ENCODE measurements at places on chromosomes 2 and 18.

DNA sequence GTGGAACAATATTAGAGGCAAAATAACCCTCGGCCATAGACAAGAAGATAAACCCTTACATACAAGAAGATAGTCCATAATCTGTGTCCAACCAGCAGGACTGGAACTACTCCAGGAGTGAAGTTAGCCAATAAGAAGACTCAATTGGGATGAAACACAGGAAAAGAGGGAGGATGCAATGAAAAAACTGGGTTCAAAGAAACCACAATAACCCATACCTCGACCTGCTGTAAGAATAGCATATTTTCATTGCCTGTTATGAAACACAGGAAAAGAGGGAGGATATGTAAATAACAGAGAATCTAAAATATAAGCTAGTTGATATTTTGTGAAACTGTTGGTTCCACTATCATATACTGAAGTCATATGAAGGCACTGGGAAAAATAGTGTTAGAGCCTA, 87.1 kb upstream of the CSRNP3 start:
- no peak for DNase-seq

- DNase-seq = no peak
Measured at GRCh38 chr2:70888923-70889715, 46.6 kb upstream of the ATP6V1B1 start.

- DNase-seq = no peak
Measured at GRCh38 chr2:20382965-20383810, 32.5 kb upstream of the PUM2 start.

DNA sequence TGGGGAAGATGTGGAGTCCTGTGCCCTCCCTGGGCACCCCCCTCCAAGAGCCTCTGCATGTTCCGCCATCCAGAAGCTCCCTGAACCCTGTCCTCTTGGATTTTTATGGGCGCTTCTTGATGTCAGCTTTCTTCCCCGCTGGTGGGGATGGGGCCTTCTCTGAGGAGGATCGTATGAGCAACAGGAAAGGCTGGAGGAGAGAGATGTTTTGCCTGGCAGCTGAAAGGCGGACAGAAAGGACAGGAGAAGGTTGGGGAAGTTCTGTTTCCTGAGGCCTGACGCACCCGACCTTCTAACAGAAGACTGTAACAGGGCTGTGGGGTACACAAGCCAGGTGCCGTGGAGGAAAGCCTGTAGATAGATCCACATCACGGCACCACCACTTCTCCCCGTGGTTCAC, 238.8 kb downstream of the LDLRAD4 start:
- no peak for DNase-seq

DNA sequence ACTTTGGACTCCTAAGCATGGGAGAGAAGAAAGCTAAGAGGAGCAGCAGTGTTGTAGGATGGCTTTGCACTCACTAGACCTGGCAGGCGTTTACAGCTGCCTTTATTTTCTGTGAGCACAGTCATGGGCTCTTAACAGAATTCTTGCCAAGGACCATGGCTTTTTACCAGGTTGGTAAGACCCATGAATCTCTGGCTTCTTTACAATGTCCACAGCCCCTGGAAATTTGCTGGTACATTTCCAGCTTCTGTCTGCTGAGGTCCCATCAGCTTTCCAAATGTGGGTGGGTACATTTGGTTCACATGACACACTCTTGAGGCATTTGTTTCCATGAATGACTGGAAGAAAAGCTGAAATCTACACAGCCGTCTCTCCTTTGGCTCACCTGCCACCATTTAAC, 162.7 kb downstream of the PPP1R1C start:
- no peak for DNase-seq

- DNase-seq = no peak
Measured at GRCh38 chr2:13919981-13920382, 712.5 kb upstream of the LRATD1 start.

- DNase-seq = peak; percentile 82
Measured at GRCh38 chr18:44679056-44679913, 1.4 kb upstream of the SETBP1 start.

DNA sequence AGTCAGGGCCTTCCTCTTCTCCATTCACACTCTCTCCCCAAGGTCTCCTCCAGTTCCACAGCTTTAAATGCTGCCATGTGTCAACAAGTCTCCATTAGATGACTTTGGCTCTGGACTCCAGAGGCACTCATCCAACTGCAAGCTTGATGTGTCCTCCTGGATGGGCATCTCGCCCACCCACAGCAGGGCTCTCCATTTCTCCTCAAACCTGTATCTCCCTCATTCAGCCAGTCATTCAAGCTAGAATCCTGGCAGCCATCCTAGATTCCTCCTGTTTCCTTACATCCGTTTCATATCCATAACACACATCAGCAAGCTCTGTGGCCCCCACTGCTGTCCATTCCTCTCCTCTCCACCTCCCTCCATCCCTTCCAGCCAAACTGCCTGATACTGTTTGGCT, 88.4 kb upstream of the AFF3 start:
- no peak for DNase-seq

- DNase-seq = no peak
Measured at GRCh38 chr2:234189230-234189629, 138.7 kb downstream of the SPP2 start.

DNA sequence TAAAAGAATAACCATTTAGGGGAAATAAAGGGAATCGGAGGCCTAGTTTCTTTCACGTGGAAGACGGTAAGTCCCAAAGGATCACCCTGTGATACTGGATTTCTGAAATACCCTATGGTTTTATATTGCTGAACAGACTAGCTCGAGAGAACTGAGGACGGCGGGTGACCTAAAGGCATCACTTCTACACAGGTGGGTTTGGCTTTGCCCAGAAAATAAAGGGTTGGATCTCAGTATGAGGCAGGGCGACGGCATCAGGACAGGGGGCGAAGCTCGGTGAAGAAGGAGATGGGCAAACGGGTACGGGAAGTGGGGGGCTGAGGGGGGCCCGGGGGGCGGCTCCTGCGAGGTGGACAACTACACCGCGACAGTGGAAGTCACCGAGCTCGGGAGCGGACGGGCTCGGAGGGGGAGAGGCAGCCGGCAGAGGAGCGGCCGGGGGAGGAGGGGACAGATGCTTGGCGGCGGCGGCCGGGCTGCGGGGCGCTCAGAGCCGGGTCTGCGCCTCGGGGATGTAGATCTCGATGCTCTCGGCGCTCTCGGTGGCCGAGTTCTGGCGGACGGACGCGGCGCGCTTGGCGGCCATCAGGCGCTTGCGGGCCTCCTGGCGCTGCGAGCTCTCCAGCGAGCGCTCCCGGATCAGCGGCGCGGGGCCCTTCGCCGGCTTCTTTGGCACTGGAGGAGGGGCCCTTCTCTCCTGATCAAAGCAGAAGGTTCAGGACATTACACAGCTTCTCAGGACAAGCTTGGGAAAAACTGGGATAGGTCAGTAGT, 48.9 kb downstream of the TGIF1 start:
- peak; percentile 26 for DNase-seq

- DNase-seq = no peak
Measured at GRCh38 chr2:238302751-238303150, 14.3 kb upstream of the PER2 start.

DNA sequence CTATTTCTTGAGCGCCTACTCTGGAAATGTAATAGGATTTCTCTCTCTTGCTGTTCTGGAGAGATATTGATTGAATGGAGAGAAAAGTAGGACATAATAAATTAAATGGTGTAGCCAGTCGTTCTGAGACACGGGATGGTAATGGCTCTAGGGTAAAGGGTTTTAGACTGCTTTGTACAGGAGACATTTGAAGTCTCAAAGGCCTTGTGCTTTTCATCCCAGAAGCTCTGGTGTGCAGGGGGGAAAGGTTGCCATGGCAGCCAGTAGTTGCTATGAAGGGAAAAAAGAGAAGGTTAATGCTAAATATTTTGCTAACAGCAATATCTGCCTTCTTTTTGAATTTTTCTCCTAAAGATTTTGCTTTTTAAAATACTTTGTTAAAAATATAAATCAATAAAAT, 359.3 kb downstream of the RIT2 start:
- DNase-seq = no peak

Data from activated T-cell treated with anti-CD3 and anti-CD28 coated beads, Interleukin-2, amount 50 U/mL, for 72 hours (primary cell).